ENCODE measurements at places on chromosomes 3 and 15. TPM values are rescaled to one million over a fixed set of nuclear protein-coding genes. Genes with fewer than 3 reads are reported as not detected.

CRYGS gene
- total RNA-seq = not detected

DNA sequence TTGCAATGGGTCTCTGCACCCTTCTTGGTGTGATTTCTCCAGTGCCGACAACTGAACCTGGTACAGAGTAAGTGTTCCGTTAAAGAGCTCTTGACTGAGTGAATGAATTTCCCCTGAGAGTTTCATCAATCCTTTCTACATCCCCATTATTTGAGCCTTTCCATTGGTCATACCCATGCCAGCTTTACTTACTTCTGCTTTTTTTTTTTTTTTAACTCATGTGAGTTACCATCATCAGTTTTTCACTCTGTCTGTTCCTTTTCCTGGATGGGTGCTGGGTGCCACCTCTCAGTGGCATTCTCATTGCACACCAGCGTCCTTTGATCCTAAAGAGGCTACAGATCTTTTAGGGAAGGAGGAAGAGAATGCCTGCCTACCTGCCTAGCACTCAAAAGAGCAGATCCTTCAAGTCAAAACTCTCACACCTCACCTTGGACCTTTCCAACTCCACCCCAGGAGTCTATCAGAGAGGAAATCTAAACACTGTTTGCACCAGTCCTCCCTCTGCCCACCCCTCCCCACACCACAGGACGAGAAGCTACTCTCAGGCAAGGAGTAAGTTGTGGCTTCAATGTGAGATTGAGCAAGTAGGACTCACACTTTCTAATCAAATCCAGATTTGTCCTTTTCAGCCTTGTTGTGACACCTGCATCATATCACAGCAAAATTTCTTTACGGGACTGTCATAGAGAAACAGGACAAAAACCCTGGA, 13.1 kb upstream of the USP3 start:
- DNase-seq = no peak

DNA sequence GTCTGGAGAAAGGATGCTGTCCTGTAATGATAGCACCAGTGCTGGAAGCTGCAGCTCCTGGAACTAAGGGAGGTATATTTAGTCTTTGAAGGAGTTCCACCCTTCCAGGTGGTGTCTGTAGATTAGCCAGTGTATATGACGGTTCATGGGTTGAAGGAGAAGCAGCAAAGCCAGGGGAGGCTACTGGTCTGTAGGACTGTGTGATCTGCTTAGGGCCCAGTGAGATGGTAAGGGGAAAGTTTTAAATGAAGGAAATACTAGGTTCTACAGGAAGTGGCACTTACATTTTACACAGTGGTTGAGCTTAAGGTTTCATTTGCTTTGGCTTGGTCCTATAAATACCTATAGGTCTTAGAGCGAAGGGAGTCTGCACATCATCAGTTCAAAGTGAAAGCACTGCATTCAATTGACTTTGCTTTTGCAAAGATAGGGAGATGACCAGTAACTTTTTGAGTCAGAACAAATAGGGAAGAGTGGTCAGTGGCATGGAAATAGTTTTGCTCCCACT, 5.6 kb downstream of the SLC25A38 start:
- DNase-seq = no peak

PARP3 gene
- total RNA-seq = 15.4 TPM

PLA1A gene
- 0.14 TPM for total RNA-seq

DNA sequence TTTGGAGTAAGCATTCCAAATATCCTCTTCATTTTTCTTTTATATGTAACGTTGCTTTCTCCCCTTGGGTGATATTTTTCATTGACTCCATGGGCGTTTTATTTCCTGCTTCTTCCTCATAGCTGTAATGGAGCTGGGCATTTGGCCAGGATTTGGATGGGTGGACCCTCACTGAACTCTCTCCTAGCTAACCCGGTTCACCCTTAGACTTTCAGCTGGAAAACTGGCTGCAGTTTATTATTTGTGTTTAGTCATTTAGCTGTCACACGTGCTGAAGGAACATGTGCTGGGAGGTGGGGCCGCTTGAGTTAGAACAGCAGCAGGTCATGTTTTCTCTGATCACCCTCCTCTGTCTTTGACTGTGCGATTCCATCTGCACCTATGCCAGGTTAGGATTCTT, 407.6 kb downstream of the ZIC1 start:
- peak; percentile 19 for DNase-seq

GRCh38 chr3:87298111-87298718, 21.8 kb upstream of the POU1F1 start:
- DNase-seq = no peak

DNA sequence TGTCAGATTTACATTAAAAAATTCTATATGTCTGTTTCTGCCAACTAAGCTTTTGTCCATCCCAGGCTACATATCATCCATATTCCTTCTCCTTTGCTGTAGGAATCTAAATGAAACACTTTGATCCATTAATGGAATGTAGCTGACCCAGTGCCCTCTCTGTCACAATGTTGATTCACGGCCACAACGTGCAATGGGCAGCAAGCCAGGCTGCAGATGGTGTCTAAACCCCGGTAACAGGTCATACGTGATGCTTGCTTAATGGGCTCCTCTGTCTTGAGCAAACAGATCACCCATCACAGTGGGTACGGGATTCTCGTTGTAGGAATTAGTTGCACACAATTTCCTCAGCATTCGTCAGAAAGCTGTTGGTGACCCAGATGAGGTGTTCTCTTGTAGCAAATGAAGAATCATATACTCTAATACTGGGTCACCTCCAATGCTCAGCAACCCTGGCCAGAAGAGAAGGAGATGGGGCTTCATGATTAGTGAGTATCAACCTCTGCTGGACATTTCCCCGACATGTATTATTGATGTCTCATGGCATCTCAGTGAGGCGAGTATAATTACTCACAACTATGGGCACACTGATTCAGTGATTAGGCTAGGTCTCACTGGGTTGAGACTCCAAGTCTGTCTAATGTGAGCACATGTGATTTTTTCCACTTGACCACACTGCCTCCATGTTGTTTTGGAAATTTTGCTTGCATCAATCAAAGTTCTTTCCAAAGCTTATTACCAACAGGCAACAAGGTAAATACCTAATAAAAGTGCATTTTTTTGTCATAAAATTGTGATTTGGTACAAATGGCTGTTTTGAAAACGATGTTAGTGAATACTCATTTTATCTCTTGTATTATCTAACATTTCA, 12.9 kb upstream of the DCBLD2 start:
- DNase-seq = no peak

SRGAP3 gene
- total RNA-seq = 0.51 TPM

- no peak for DNase-seq
Observed at GRCh38 chr15:55628369-55628730, 40.2 kb upstream of the PYGO1 start.
